Hematopoietic multipotent progenitor cell (in vitro differentiated cells): ENCODE measurements at places on chromosomes 5 and 9.

GRCh38 chr9:88571419-88571818 lies 36.4 kb downstream of the NXNL2 start:
- DNase-seq, result no peak

DNA sequence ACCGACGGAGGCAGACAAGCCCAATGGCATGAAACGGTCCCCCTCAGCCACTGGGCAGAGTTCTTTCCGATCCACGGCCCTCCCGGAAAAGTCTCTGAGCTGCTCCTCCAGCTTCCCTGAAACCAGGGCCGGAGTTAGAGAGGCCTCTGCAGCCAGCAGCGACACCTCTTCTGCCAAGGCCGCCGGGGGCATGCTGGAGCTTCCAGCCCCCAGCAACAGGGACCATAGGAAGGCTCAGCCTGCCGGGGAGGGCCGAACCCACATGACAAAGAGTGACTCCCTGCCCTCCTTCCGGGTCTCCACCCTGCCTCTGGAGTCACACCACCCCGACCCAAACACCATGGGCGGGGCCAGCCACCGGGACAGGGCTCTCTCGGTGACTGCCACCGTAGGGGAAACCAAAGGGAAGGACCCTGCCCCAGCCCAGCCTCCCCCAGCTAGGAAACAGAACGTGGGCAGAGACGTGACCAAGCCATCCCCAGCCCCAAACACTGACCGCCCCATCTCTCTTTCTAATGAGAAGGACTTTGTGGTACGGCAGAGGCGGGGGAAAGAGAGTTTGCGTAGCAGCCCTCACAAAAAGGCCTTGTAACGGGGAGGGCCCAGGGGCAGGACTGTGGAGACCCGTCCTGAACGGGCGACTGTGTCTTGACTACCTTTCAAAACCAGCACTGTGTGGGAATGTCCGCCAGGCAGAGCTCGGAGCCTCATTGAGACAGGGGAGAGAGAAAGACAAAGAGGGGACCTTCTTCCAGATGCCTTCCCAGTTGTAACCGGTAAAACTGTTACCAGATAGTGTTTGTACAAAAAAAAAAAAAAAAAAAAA lies 29.9 kb downstream of the CD180 start:
- peak; percentile 25 for DNase-seq

DNA sequence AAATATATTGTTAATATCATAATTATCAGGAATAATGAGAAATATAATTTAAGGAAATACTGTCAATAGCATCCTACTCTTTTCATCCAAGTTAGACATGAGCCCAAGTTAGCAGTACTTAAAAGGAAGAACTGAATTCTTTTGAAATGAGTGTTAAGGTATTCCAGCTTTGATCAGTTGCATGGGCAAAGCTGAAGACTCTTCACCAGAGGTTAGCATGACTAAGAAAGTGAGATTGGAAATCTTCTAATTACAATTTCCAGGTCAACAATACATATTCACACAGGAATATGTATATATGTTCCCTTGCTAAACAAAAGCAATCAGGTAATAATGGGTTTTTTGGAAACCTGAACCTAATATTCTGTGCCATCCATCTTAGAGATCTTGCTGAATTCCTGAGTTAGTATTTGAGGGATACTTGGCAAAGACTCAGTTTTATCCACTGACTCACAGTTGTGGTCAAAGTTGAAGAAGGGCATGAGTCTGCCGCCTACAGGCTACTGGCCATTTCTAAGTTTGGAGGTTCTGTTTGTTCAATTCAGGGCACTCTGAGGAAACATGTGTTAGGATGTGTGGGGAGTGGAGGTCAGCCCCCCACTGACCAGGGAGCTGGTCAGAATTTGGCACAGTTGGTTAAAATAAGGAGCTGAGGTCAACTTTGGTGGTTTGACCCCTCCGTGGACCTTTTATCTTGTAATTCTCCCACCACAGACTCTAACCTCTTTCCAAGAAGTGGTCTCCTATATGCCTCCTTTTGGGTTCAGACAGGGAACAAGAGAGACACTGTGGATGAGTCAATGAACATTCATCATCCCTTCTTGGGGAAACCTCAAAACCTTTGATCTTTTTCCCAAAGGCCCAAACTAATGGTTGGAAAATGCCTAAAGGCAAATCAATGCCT lies 118.3 kb downstream of the PIK3R1 start:
- no peak for DNase-seq

- no peak for DNase-seq
These were observed 66.0 kb downstream of the KLF4 start for GRCh38 chr9:107423540-107423939.

- no peak for DNase-seq
These were observed 19.2 kb downstream of the NOTCH1 start for GRCh38 chr9:136526625-136527066.
